ENCODE measurements at places on chromosomes 2 and 18. TPM values are rescaled to one million over a fixed set of nuclear protein-coding genes. Genes with fewer than 3 reads are reported as not detected.

The AQP12A gene
- total RNA-seq: not detected

The POTEC gene
- not detected for total RNA-seq

The PROKR1 gene
- total RNA-seq: not detected

The C2orf80 gene
- not detected for total RNA-seq

The RNF144A gene
- total RNA-seq: 19.9 TPM

The IL37 gene
- not detected for total RNA-seq

The SPP2 gene
- total RNA-seq: not detected

The ZBTB14 gene
- 19.2 TPM for total RNA-seq

The CCBE1 gene
- total RNA-seq: not detected

The DLX1 gene
- total RNA-seq: 0.09 TPM

The LIMS3 gene
- not detected for total RNA-seq

The BABAM2 gene
- 54.5 TPM for total RNA-seq

The TRIM54 gene
- 0.25 TPM for total RNA-seq

The ADAM23 gene
- total RNA-seq: 0.25 TPM

The CCDC74B gene
- 0.94 TPM for total RNA-seq

The DNER gene
- not detected for total RNA-seq

The BCL2 gene
- 76.1 TPM for total RNA-seq

The FOXI3 gene
- not detected for total RNA-seq

The ICOS gene
- total RNA-seq: 76.2 TPM

The RAMP1 gene
- total RNA-seq: 13.1 TPM

The TLX2 gene
- 0.82 TPM for total RNA-seq

The C1QL2 gene
- not detected for total RNA-seq

The GAD1 gene
- total RNA-seq: 41.4 TPM

The HES6 gene
- 10.2 TPM for total RNA-seq

The SKA1 gene
- total RNA-seq: 23.6 TPM

The ABHD1 gene
- 1.2 TPM for total RNA-seq

The PNKD gene
- total RNA-seq: 20.8 TPM

The TSN gene
- 67.6 TPM for total RNA-seq

The CRYBA2 gene
- not detected for total RNA-seq

GRCh38 chr2:166610180-166610912 is 116.3 kb upstream of the SCN7A start:
- DNase-seq: no peak

DNA sequence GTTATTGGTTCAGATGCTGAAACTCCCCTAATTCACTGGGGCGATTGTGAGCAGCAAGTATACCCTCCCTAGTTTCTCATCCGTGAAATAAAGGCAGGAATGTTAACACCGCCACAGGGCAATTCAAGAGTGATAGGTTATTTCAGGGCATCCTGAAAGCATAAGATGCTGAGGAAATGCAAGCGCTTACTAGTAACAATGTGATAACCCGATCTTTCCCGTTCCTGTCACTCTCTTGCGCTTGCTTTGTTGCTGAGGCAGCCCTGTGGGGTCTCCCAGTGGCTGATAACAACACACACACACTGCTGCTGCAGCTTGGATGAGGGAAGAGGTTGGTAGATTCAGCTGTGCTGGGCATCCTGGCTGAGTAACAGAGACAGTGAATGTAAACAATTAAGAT is 259.3 kb downstream of the AGPS start:
- no peak for DNase-seq

DNA sequence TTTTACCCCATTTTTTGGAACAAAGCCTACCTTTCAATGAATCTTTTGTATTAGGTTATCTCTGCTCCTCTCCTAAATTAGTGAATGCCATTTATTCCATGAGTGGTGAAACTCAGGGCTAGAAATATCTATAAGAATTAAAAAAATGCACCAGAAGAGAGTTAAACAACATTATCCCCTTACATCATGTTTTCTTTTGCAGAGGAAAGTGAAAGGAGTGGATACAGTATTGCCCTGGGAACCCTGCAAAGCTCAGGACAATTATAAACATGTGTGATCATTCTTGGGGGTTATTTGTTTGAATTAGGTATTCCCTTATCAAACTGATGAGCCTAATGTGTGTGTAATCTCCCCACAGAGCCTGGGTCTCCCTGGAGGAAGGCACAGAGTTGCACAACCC is 559.2 kb downstream of the RNF144A start:
- DNase-seq: no peak

DNA sequence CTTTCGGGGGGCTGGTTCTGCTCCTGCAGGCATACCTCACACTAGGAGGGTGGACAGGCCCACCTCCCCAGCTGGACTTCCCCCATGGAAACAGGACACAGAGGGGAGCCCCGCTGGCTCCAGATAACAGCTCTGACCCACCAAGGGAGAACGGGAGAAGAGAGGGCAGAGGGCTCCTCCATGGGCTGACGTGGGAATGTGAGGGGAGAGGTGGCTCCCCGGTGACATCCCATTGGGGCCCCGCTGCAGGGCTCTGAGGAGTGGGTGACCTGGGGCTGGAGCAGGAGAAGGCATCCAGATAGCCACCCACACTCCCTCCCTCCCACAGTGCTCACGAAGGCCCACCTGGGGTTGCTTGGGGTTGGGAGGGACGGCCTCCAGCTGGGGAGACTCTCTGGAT is 45.9 kb downstream of the FBLN7 start:
- DNase-seq: no peak

- DNase-seq: peak; percentile 89
These were observed at the start of gene PIKFYVE for GRCh38 chr2:208265801-208266552. TSS of gene PIKFYVE (plus strand) at chr2:208266255. CDS start at chr2:208271520, 5,265 bp downstream.

DNA sequence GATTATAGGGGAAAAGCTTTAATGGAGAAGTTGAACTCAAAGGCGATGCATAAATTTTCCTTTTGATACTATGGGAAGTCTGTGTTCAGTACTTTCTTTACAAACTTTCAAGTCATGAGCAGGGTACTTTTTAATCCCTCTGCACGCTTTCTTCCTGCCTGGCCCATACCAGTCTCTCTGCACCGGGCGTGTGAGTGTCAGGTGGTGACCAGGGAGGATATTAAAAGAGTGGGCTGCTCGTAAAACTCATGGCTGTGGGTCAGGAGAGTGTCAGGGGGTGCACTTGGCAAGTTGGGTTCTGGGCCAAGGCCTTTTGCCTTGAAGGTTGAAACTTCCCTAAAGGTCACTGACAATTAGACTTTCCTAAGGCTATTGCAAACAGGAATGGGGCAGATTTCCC is 367.8 kb downstream of the GPD2 start:
- no peak for DNase-seq

GRCh38 chr2:182619276-182619675 is 96.8 kb upstream of the DNAJC10 start:
- no peak for DNase-seq

DNA sequence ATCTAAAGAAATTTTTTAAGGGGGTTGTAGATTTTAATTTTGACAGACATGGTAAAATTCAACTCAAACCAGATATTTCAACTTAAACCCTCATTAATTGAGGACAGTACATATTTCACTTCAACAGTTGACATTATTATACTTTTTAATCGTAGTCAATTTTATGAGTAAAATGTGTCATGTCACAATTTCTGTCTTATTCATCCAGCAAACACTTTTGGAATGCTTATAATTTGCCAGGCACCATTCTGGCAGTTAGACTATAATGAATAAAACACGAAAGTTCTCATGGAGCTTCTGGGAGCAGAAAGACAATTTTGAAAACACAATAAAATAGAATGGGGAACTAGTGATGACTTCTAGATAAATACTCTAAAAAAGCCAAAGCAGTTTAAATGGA is 1094.8 kb downstream of the SUCLG1 start:
- no peak for DNase-seq

GRCh38 chr2:43648994-43649701 is 12.1 kb downstream of the PLEKHH2 start:
- DNase-seq: no peak

GRCh38 chr2:238380785-238381184 is 45.9 kb upstream of the ASB1 start:
- no peak for DNase-seq

DNA sequence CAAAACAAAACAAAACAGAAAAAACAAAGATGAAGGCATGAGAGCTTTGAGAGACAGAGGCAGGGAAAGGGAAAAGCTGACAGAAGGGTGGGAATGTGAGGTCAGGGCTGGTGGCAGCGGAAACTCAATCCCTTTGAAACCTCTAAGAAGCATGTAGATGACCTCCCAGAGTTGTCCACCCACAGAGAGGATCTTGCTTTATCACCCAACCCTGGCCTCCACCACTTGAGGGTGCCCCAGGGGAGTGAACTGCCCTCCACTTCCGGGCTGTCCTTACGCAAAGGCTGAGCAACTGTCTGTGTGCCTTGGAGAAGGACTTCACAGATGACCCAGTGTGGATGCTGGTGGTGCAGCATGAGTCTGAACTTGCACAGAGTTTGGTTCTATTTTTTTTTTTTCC is 26.7 kb downstream of the PDCL3 start:
- DNase-seq: no peak

DNA sequence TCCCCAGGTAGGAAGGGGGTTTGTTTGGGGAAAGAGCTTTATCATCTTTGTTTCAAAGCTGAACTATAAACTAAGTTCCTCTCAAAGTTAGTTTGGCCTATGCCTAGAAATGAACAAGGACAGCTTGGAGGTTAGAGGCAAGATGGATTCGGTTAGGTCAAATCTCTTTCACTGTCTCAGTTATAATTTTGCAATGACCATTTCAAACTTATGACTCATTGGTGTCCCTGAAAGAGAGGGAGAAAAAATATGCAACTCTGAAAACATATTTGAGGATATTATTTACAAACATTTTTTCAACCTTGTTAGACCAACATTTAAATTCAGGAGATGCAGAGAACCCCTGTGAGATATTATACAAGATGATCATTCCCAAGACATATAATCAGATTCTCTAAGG is 95.7 kb downstream of the EFEMP1 start:
- DNase-seq: no peak

GRCh38 chr2:38499548-38500282 is 103.0 kb downstream of the HNRNPLL start:
- no peak for DNase-seq

GRCh38 chr2:141927536-141927935 is 203.3 kb downstream of the LRP1B start:
- no peak for DNase-seq

DNA sequence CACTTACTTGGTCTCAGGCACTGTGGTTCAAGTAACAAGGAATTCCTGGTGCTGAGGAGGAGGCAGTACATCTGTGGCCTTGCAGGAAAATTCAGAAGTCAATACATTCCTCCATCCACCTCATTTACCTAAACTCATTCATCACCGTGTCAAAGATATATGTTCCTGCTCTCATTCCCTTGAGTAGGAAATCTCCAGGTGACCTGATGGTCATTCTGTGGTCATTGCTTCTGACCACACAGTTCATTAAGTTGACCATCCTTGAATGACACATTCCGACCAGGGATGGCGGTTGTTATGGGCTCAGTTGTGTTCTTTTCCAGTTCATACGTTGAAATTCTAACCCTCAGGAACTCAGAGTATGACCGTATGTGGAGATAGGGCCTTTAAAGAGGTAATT is 2.1 kb upstream of the STK17B start:
- DNase-seq: no peak

GRCh38 chr2:47272031-47272864 is 117.1 kb upstream of the STPG4 start:
- peak; percentile 46 for DNase-seq

DNA sequence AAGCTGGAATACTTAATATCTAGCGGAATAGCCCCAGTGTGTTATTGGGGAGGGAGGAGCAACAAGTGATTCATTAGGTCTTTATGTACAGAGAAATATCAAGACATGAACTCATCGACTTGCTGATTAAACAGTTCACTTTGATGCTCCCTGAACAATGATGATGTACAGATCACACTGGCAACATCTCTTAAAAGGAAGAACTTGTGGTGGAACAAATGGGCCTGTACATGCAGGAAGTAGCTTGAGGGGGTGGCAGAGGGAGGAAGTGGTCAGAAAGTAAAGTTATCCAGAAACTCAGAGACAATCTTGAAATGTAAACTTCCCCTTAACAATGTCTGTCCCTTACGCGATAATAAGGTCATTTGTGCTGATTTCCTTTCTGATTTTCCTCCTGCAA is 90.5 kb downstream of the NXPH2 start:
- no peak for DNase-seq

DNA sequence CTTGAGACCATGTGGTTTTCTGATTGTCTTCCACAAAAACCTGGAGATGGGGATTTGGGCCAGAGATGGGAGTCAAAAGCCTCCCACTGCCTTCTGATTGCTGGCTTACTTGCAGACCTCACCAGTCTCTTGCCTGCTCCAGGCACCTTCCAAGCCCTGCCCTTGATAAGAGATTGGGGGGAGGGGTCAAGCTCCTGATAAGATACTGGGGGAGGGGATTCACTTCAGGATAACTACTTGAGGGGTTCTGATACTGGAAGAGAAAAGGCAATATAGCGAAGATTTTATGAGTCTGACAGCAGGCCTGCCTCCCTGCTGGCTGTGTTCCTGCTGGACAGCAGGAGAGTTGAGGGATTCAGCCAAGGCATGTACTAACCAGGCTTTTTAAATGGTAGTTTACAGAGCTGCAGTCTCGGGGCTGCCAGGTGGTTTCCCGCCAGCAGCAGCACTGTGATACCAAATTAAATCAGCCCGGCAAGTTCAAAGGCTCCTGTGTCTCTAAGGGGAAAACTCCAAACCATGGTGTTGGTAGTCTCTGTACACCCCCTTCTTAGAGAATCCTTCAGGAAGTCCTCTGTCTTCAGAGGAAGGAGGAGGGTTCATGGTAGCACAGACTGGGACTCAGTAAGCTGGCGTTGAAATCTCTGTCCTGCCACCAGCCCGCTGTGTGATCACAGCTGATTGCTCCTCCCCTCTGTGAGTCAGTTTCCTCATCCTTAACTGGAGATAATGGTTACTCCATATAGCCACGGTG is 58.3 kb downstream of the FBXO36 start:
- DNase-seq: no peak

DNA sequence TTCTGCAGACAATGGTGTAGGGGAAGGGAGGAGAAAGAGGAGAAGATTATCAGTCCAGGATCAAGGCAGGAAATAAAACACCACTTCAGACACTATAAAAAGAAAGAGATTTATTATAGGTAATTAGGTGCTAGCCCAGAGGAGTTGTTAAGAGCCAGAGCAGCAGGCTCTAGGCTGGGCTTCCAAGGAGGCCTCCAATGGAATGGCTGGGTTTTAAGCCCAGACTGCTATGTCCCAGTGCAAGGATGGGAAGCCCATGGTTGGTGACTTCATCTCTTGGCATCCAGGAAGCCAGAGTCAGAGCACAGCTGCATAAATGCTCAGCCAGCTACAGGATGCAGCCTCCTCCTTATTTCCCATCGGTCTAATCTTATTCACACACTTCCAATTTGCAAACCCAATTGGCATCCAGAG is 95.6 kb downstream of the LAMA3 start:
- no peak for DNase-seq

GRCh38 chr18:37717098-37717497 is 151.5 kb upstream of the CELF4 start:
- no peak for DNase-seq

DNA sequence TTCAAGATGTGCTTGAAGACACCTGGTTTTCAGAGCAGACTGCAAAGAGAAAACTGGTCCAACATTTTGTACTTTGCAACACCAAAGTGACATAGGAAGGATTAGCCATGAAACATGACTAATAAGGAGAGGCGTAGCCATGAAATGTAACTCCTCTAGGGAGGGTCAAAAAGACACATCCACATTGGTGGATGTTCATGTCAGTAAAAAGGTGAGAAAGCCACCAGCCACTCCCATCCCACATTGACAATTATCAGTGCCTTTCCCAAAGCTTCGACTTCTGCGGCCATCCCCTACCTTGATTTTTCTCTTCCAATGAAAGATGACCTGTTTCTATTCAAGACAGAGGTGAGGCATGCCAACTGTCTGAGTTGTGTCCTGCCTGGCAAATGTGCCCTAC is 223.2 kb downstream of the ALK start:
- no peak for DNase-seq

Data from activated T-helper 2 cell treated with anti-CD3 and anti-CD28 coated beads, Interferon-gamma antibody, Interleukin-2, Interleukin-4, amounts not matched to agents 10 μg/mL and 5 μg/mL and 100 μg/mL, durations not matched to agents 14 hours and 24 hours and 36 hours (primary cell).